ENCODE measurements at places on chromosomes 4 and X.

DNA sequence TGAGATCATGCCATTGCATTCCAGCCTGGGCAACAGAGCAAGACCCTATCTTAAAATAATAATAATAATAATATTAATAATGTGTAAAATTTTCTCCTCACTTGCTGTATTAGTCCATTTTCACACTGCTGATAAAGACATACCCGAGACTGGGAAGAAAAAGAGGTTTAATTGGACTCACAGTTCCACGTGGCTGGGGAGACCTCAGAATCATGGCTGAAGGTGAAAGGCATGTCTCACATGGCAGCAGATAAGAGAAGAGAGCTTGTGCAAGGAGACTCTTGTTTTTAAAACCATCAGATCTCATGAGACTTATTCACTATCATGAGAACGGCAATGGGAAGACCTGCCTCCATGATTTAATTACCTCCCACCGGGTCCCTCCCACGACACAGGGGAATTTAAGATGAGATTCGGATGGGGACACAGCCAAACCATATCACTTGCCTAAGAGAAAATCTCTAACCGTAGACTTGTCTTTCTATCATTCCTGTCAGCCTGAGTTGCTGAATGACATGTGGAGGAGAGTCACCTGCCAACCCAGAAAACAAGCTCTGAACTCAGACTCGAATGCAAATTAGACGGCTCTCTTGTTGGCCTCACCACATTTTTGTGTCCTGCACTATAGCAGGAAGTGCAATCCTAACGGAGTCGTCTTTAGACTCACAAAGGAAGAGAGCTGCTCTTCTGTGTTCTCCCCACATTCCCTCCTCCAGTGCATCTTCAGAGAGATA lies 51.9 kb upstream of the DCTD start:
- DNase-seq, result no peak

DNA sequence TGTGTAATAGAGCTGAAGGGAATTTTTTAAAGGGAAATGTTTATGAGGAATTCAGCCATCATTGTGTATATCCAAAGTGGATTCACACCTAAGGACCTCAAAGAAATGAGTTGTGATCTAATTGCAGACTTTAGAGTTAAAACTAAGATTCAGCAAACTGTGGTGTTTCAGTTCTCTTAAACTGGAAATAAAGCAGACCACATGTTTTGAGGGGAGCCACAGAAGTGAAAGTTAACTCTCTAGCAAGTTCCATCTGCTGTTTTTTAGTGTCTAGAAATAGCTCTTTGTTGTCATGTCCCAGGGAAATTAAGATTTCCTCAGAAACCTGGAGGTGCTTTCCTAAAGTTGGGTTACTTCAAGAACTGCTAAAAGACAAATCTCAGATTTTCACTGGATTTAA lies 97.3 kb upstream of the DDX3X start:
- DNase-seq, result no peak

DNA sequence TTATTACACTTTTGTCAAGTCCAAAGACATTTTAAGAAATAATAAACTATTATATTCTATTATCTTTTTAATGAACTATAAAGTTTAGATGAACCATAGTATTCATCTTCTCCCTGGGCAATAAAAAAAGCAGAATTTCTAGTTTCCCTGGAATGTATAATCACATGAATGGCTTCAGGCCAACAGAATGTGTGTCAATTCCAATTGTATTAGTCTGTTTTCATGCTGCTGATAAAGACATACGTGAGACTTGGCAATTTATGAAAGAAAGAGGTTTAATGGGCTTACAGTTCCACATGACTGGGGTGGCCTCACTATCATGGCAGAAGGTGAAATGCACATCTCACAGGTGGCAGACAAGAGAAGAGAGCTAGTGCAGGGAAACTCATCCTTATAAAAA lies 70.7 kb upstream of the ANXA10 start:
- DNase-seq, result no peak

DNA sequence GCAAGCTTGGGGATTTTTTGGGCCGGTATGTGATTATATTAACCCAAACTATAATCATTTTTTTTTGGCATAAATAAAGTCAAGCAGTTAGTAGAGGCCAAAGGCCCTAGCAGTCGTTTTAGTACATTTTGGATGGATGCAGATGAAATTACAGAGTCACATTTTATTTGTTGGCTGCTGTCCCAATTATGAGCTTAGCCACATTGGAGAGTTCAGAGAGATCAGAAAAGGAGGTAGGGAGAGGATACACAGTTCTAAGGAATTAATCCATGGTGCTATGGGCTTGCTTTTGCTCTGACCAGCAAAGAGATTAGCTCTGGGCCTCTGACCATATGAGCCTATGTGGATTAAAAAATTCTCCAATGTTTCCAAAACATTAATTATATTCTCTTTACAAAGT lies 395.1 kb downstream of the RAPGEF2 start:
- no peak for DNase-seq

DNA sequence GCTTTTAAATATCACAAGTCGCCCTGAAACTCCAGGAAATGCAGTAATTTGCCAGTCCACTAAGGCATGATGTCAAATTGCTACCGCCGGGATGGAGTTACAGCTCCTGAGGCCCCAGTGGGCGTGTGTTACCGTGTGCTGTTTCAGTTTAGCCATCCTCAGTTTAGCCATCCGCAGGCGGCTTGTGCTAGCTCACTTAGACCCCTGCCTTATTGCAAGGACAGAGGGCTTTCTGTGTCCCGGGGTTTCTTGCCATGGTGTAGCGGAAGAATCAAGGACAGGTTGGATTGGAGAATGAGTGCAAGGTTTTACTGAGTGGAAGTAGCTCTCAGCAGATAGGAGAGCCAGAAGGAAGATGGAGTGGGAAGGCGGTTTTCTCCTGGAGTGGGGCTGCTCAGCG lies 33.8 kb upstream of the LRBA start:
- no peak for DNase-seq

- DNase-seq, result no peak
Measured at GRCh38 chr4:6892190-6892908, 17.3 kb upstream of the TBC1D14 start.

- DNase-seq, result no peak
Measured at GRCh38 chrX:70432936-70433847, 10.1 kb downstream of the GDPD2 start.

- DNase-seq, result no peak
Measured at GRCh38 chrX:21738210-21738949, 19.5 kb downstream of the SMPX start.

GRCh38 chrX:23694606-23695005 lies 27.3 kb downstream of the PRDX4 start:
- DNase-seq, result peak; percentile 4

DNA sequence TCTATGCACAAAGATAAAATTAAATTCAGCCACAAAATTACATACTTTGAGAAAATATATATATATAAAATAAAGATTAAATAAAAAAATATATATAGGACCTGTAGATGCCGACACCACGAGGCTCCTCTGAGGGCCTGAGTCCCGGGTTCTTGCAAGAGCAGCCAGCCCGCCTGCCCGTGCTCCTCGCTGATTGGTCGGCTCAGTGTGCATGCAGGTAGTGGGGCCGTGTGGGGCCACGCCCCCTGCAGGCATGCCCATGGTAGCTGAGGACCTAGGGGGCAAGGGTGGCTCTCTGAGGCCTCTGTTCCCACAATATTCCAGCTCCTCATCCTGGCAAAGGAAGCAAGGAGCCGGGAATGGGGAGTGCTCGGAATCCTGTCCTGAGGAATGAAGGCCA lies 80.5 kb upstream of the AMELX start:
- no peak for DNase-seq

DNA sequence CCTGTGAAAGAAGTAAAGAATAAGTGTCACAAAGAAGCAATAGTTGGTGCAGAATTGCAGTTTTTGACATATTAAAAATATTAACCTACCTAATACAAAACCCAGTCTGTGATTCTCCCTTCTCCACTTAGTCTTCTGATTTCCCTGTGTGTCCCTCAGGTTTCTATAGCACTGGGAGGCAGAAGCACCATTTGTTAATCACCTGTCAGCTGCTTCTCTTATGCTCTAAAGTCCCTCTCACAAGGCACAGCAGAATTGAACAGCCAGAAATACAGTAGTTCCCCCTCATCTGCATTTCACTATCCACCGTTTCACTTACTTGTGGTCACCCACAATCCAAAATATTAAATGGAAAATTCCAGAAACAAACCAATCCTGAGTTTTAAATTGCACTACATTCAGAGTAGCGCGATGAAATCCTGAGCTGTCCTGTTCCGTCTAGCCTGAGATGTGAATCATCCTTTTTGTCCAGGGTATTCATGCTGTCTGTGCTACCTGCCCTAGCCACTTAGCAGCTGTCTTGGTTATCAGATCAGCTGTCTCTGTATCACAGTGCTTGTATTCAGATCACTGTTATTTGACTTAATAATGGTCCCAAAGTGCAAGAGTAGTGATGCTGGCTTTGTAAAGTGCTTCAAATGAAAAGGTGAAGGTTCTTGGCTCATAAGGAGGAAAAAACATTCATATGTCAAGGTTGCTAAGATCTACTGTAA lies 984.1 kb upstream of the GRID2 start:
- DNase-seq, result no peak

GRCh38 chr4:54543088-54543795 lies 114.5 kb upstream of the KIT start:
- DNase-seq, result no peak

GRCh38 chr4:104818579-104818978 lies 323.9 kb upstream of the CXXC4 start:
- no peak for DNase-seq

DNA sequence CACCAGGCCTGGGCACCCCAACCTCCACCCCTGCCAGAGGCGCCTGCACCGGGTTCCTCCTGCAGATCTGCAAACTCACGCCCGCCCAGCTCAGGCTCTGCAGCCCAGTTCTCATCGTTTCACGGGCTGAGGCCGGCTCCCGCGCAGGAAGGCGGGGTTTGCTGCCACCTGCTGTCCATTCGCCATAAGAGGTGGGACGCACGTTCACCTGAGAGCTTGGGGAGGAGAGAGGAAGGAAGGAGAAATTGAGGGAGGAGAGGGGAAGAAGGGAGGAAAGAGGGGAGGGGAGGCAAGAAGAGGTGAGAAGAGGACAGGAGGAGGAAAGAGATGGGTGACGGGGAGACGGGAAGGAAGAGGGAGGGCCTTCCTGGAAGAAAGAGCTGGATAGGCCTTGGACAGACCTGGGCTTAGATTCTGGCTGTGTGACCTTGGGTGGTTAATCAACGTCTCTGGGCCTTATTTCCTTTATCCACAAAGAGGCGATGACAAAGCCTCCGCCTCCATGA lies 114.5 kb downstream of the ADRA2C start:
- peak; percentile 45 for DNase-seq

GRCh38 chr4:624705-625590 lies at the start of gene PDE6B:
PDE6B (plus strand) TSS chr4:625573; CDS start chr4:625627, 54 bp downstream.
- no peak for DNase-seq

GRCh38 chr4:108941904-108942430 lies 179.1 kb upstream of the ETNPPL start:
- DNase-seq, result no peak

- DNase-seq, result no peak
Measured at GRCh38 chr4:39881789-39882188, 95.9 kb downstream of the PDS5A start.

DNA sequence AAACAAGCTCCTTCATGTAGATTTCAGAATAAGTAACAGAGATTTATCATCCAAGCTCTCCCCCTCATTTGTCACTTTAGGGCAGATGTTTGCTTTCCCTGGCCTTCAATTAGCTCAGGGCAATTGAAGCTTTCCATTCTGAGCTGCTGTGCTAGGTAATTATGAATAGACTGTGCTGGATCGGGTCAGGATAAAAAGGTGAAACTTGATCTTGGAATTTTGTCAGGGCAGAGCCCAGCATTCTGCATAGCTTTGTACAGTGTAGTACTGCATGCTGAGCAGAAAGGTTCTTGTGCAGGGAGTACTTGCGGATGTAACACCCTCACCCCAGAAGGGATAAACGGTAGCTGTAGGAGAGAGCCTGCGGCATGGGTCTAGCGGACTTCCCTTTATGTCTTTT lies 64.0 kb upstream of the CLDN34 start:
- no peak for DNase-seq

DNA sequence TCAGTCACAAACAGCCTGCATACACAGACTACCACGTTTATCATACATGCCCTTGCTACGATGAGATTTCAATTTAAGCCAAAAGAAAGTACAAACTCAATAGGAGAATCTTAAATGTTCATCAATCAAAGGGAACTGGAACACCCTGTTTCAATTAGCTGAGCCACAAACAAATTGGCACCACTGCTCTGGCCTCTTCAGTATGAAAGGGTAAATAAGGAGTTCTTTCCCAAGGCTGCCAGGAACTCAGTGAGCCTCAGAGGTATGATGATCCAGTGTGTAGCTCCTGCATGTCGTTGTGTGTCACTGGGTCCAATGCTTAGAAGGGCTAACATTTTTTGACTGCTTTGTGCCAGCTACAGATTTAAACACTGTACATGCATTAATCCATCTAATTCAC lies 5.4 kb downstream of the RNF150 start:
- no peak for DNase-seq

GRCh38 chr4:154004016-154004415 lies 215.1 kb upstream of the SFRP2 start:
- no peak for DNase-seq

GRCh38 chrX:115939636-115940160 lies 230.8 kb upstream of the AGTR2 start:
- DNase-seq, result no peak

DNA sequence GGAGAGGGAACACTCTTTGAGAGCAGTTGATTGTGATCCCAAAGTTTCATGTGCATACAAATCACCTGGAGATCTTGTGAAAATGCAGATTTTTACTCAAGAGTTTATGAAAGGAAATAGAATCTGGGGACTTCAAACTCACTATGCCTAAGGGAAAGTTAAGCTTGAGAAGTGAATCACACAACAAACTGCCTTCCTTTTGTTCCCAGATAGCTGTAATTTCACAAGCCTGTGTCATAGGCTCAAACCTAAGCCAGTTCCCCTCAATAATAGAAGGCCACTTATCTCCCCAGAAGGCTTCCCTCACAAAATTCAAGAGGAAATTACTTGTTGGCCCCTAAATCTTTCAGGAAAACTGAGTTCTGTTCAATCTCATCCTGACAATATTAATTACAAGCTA lies 132.8 kb upstream of the MAGEB16 start:
- DNase-seq, result no peak

DNA sequence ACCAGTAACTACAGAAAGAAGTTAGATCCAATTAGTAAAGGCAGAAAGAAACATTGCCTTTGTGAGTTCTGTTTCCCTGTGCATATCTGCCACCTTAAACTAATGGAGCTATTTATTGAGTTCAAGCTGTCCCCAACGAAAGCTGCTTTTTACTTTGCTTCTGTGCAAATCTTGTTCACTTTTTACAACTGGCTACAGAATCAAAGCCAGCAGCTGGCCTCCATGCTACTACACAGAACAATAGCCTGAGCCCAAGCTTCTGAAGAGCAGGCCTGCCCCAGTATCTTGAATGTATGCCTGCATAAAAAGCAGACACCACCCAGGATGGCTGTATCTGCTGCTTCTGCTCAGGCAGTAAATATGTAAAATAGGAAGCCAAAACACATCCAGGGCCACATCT lies 28.1 kb downstream of the ANK2 start:
- DNase-seq, result no peak

GRCh38 chrX:29662101-29662500 lies 553.3 kb upstream of the MAGEB2 start:
- no peak for DNase-seq

GRCh38 chrX:38110231-38110630 lies 103.9 kb downstream of the SYTL5 start:
- no peak for DNase-seq

GRCh38 chr4:40890764-40891163 lies 141.0 kb downstream of the NSUN7 start:
- no peak for DNase-seq

Data from stimulated activated CD8-positive, alpha-beta memory T cell treated with anti-CD3 and anti-CD28 coated beads, Interleukin-4, amount 100 ng/mL, for 4 hours (primary cell).